ENCODE measurements at places on chromosomes 3 and 15.
A peak's percentile ranks its signal among the peaks of the same experiment; 100 is the strongest.

- DNase-seq, result no peak
Measured at GRCh38 chr15:60353245-60353920, 44.4 kb downstream of the ANXA2 start.

DNA sequence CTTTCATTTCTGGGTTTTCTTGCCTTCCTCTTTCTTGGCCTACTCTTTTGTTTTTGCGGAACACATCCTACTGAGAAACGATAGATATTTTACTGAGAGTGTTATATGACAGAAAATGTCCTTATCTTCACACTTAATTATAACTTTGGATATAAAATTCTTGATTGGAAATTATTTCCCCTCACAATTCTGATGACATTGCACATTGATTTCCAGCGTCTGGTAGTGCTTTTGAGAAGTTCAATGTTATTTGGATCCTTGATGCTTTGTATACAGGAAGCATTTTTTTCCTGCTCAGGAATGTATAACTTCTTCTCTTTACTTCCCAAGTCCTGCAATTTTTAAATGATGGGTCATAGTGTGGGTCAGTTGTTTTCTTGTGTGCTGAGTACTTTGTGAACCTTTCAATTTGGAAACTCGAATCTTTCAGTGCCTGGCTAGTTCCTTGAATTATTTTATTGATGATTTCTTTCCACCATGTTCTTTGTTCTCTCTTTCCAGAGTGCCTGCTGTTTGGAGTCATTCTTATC lies 183.9 kb downstream of the PDCD6IP start:
- DNase-seq, result no peak

- no peak for DNase-seq
Measured at GRCh38 chr3:25424614-25425013, 3.4 kb upstream of the RARB start.

- DNase-seq, result no peak
Measured at GRCh38 chr3:52333869-52334557, 17.9 kb downstream of the DNAH1 start.

- no peak for DNase-seq
Measured at GRCh38 chr3:189664311-189664710, 33.1 kb downstream of the TP63 start.

DNA sequence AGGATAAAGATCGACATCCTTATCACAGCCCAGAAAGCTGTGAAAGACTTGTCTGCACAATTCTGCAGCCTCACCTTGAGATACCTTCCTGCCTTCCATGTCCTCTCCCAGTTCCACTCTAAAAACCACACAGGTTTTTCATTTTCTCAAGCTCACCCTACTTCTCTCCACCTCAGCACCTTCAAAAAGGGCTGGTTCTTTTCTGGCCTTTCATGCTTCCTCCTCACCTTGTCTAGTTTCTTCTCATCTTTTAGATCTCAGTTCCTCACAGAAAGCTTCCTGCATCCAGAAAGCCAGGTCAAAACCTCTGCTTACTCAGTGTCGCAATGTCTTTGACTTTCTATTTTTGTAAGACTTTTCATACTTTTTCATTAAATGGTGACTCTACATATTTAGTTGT lies 140.2 kb upstream of the STT3B start:
- DNase-seq, result no peak

DNA sequence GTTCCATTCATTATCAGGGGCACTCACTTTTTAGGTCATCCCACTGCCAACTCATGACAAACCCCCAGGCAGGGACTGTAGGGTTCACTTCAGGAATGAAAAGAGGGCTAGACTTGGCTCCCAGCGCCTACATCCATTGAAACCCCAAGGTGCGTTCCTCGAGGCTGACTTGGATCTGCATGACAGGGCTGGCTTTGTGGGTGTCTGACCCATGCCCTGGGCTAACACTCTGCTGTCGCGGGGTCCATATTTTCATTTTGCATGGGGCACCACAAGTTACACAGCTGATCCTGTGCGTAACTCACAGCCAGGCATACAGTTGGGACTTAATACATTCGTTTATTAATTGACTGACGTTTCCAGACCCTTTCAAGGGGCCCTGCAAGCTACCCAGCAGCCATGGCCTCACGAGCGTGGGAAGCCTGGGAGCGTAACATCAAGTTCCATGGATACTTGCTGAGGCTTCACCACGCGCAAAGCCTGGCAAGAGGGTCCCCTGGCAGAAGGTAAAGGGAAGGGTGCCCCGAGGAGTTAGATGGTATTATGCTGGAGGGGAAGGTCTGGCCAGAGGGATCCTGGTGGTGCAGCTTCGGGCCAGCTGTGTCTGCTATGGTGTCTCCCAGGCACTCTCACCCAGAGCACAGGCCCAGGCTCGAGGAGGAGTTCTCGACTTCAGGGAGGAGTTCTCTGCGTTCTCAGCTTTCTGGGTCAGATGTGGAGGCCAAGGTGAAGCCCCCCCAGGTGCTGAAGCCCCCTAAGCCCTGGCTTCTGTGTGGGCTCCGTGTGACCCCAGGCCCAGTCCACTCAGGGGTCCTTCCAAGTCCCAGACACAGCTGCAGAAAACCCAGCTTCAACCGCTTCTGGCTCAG lies 85.4 kb downstream of the ADAMTS17 start:
- no peak for DNase-seq

GRCh38 chr3:157129803-157130466 lies 30.0 kb downstream of the CCNL1 start:
- DNase-seq, result peak; percentile 49

Data from activated CD4-positive, alpha-beta T cell treated with anti-CD3 and anti-CD28 coated beads, Interleukin-2, amount 50 U/mL, for 48 hours (primary cell).